Eye (tissue), 1 donor: ENCODE measurements at places on chromosomes 2 and 18.

- peak; percentile 67 for DNase-seq
These were observed 150.6 kb downstream of the RTN4 start for GRCh38 chr2:54899576-54900200.

DNA sequence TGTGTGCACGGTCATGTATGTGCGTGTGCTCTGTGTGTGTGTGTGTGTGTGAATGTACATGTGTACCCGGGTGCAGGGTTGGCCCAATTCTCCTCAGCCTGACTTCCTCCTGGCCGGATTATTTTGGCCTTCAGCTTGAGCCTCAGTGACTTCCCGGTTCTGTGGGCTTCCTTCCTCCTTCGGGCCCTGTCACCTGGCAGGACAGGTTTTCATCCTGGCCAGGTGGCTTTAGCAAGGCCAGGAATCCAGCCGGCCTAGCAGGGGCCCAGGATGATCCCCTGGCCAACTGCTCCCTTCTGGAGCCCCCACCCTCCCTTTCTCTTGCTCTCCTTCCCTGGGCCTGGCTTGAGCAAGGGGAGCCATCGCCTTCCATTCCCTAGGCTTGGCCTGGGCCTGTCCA, 140.5 kb downstream of the INHBB start:
- no peak for DNase-seq

GRCh38 chr2:231245249-231246094, 47.0 kb downstream of the ARMC9 start:
- no peak for DNase-seq

DNA sequence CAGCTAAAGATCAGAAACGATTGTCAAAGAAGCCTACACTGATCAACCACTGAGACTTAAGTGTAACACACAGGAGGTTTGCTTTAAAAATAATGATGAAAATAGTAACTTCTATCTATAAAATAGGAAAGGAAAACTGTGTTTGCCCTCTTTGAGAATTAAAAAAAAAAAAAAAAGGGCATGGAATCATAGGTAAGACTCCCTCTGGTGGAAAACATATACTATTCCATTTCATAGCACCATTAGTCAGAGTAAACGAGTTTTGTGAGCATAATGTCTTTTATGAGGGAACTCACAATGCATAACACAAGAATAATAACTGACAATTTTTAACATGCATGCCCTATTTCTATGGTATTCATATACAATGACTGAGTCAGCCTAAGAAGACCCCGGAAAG, 36.3 kb downstream of the SLC35F5 start:
- no peak for DNase-seq

DNA sequence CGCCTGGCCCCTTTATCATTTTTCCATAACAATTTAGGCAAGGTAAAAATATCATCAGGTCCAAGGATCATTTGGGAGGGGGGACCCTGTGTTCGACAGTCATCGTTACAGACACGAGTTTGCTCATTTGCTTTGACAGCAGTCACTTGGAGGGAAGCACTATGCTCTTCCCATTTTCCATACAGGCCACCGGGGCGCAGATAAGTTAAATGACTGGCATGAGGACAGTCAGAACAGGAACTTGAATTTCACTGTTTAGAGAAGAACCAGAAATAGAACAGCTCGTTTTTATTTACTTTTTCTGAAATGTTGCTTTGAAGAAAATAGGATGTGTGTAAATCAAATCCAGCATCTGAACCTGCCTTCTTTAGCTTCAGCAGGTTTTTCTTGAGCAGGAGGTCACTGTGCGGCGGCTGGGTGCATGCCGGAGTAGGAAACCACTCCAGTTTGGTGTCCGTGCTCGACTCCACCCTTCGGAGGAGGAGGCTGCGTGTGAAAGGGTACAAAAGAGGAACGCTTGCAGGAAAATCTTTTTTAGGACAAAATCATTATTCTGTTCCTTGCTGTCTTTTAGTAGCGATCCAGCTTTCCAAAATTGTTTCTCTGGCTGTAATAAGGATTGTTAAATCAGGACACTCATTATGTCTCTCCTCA, 15.2 kb downstream of the NPAS2 start:
- DNase-seq: no peak

- DNase-seq: no peak
These were observed 7.9 kb upstream of the THUMPD2 start for GRCh38 chr2:39786761-39787522.

- no peak for DNase-seq
These were observed 24.7 kb upstream of the AMMECR1L start for GRCh38 chr2:127910415-127910814.

DNA sequence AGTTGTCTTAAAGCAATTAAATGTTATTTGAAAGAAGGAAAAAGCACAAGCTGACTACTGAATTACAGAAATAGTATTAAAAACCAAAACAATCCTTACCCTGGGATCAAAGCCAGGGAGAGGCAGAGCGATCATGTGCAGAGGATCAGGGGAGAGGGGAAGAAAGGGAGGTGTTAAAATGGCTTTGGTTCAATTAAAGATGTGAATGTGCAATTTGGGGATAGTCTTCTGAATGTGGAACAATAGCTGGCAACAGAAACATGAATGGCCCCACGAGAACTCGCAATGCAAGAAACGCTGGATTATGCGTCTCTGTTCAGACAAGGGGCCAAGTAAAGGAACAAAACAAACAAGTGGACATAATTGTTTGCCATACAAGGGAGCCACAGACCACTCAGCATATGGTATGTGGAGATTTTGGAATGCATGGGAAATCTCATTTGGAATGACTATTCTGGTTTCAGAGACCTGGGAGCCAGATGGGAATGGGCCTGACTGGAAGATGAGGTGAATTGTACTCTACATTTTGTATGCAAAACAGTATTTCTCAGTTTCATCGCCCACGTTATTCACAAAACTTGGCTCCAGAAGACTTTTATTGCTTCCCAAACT, 155.4 kb downstream of the SLC4A3 start:
- DNase-seq: peak; percentile 51

DNA sequence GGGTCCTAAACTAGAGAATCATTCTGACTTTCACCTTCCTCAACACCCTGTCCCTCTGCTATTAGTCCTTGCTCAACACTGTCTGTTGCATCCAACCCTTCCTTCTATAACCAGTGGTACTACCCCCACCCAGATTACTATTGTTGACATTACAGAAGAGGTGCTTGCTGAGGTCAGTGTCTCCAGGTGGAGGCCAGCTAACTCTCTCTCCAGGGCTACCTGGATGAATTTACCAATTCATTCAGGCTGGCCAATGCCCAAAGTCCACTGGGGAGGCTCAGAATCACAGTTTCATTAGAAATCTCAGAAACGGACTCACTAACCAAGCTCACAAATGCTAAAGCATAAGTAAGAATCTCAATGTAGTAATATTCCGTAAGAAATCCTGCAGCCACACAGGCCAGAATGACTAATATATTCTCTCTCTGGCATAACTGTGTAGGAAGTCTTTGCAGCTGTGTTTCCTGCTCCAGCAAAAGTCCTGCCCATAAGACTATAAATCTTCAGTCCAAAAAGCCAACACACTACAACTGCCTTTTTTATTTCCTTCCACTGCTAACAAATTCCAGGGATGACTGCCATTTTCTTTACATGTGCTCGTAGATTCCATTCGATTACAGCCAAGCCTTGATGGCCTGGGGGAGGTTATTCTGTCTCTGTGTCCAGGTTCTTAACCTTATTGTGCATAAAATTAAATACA, 10.0 kb upstream of the TTR start:
- DNase-seq: no peak

GRCh38 chr18:71011389-71011788, 722.5 kb downstream of the SOCS6 start:
- no peak for DNase-seq

- DNase-seq: no peak
These were observed 163.7 kb upstream of the PXDN start for GRCh38 chr2:1907849-1908533.

DNA sequence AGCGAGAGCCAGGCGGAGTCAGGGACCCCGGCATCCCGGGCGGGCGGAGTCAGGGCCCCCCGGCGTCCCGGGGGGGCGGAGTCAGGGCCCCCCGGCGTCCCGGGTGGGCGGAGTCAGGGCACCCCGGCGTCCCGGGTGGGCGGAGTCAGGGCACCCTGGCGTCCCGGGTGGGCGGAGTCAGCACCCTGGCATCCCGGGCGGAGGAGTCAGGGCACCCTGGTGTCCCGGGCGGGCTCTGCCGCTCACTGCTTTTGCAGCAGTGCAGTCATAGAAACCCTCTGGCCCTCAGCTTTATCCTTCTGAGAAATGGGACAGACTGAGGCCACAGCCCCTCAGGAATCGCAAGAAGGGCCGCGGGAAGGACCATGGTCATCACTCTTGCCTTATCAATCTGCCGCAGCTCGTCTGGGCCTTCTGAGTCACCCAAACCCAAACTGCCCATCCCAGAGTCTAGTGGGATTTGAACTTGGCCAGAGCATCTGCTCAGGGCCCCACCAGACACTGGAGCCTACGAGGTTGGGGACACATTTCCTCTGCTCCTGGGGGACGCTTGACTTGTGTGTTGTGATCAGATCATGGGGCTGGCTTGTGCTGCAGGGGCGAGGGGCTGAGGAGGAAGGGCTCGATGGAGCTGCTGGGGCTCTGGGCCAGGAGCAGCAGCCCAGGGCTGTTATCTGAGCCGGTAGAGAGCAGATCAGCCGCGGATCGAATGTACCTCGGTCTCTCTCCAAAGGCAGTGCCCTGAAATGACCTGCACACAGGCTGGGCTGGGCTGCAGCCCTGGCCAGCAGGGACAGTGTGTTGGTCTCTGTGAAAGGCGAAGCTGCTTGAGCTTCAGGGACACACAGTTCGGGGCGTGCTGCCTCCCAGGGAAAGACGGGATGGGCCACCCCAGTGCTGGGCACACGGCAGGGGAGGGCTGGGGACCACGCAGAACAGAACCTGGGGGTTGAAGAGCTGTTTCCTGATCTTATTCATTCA, 290.1 kb upstream of the HDAC4 start:
- no peak for DNase-seq

DNA sequence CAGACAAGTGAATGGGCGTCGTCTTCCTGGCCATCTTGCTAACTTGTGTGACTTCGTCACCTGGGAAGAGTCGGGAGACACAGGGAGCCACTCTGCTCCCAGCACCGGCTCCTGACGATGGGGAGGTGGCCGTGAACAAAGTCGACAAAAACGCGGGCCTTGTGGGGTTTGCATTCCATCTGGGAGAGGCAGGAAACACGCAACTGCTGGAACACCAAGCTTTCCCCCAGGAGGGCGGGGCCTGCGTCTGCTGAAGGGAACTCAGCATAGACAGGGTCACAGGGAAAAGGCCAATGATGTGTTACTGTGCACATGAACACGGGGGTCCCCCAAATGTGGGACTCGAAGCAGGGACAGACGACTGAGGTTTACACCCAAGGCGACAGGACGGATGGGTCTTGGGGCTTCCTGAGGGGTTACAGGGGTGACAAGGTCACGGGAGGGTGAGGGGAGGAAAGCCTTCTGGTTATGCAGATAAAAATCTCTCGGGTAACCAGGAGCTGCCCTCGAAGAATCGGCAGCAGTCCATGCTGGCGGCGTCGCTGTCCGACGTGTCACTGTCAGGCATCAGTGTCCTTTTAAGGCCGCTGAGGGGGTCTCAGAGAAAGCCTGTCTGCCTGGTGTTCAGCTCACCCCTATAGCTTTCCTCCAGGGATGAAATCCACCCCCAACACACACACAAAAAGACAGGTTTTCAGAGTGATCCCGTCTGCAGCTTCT, 28.2 kb upstream of the PRLH start:
- no peak for DNase-seq

- DNase-seq: no peak
These were observed 49.5 kb upstream of the TBC1D8 start for GRCh38 chr2:101200676-101201075.

DNA sequence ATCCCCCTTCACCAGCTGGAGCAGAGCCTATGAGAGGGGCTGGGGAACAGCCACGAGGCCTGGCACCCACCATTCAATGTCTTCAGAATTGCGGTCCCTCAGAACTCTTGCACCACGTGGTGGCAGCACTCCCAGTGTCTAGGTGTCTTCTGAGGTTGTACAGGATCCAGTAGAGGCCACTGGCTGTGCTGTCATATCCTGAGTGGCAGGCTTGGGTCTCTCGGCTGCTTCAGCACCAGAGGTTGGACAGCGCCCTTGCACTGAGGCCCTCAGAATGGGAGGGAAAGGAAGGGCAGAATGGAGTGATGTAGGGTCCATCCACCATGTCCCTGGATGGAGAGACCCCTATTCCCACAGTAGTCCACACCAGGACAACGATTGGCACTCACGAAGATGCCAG, 112.0 kb upstream of the TEKT4 start:
- peak; percentile 64 for DNase-seq

GRCh38 chr2:19747310-19748072, 154.3 kb downstream of the TTC32 start:
- DNase-seq: no peak

- no peak for DNase-seq
These were observed 110.9 kb downstream of the ARHGEF33 start for GRCh38 chr2:39000552-39000951.

GRCh38 chr18:47683774-47684173, 246.7 kb downstream of the SMAD2 start:
- no peak for DNase-seq

DNA sequence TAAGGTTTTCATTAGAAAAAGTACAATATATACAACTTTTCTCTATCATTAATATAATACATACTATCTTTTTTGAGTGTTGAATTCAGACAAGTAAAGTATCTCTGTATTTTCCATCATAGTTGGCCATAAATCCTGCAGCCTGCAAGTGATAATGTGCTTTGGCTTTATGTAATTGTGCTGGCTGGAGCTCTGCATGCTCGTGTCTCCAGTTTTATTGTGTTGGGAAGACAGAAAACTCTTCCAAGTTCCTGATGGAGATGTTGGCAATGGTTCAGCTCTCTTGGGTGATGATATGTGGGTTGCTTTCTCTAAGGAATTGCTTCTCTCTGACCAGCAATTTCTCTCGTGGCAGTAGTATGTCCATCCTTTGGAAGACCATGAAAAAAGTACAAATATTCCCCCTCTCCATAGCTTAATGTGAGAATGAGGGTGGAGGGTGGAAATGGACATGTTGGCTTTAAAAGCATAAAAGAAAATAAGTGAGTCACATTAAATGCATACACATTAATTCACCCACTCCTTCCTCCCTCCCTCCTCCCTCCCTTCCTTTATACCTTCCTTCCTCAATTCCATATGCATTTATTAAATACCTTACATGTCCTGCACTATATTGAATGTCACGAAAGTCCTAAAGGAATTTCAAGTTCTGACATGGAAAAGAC, 344.2 kb downstream of the MTX2 start:
- DNase-seq: peak; percentile 59

DNA sequence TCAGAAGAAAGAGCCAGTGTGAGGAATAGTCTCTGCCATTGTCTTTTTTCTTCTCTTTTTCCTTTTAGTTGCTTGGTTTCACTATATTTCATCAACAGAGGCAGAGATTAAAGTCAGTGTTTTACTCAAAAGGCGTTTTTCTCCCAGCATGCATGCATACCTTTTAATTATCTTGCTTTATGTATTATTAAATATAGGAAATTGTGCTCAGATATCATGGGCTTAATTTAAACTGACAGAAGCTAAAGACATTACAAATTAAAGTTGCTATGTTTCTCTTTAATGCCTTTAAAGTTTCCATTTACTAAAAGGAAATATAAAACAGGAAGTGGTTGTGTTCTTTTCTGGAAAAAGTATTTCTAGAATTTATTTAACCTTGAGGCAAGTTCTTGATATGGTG, 223.3 kb upstream of the ATP5MC3 start:
- DNase-seq: no peak

DNA sequence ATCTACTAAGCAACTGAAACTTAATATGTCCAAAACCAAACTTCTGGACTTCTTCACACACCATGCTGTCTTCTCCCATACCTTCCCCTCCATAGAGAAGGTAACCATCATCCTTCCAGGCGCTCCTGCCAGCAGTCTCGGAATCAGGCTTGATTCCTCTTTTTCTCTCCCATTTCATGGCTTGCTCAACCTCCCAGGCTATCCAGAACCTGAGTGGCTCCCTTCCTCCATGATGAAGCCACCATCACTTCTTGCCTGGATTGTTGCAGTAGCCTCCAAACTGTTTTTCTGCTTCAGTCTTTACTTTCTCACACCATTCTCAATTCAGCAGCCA, 40.1 kb upstream of the NDUFV2 start:
- DNase-seq: no peak
